NCI-H187 (cell line): ENCODE measurements at places on chromosomes 6 and 20.

GRCh38 chr6:22236626-22237414, 60.0 kb downstream of the PRL start:
- no peak for DNase-seq

DNA sequence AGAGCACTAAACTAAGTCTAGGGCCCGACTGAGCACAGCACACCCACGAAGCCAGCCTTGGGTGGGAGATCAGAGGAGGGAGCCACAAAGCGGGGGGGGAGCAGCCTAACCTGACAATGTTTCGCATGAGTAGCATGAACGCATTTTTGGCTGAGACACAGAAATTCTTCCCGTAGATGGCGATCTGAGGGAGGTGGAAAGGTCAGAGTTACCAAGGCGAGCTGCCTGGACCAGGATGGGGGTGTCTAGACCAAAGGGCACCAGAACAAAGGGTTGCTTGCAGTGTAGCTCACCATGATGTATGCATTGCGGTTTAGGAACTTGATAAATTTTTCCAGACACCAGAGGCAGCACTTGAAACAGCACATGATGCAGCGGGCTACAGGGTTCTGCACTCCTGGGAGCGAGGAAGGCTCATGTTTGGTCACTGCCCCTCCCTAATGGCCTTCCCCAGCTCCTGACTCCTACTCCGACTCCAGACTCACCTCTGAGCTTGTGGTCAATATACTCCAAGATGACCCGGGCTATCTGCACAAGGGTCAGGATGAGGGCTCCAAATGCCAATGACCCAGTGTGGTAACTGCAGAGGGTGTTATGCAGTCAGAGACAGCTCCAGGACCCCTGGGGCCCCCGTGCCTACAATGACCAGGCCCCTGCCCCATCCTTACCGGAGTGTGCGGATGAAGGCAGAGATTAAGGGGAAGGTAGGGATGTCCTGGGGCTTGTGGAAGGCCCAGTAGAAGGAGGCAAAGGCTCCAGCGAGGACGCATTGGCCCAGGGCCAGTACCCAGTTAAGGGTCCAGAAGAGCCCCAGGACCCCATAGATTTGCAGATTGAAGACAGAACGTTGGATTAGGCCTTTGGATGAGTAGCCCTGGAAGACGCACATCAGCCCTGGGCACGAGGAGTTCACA, 2.8 kb upstream of the NEU1 start:
- DNase-seq: no peak

DNA sequence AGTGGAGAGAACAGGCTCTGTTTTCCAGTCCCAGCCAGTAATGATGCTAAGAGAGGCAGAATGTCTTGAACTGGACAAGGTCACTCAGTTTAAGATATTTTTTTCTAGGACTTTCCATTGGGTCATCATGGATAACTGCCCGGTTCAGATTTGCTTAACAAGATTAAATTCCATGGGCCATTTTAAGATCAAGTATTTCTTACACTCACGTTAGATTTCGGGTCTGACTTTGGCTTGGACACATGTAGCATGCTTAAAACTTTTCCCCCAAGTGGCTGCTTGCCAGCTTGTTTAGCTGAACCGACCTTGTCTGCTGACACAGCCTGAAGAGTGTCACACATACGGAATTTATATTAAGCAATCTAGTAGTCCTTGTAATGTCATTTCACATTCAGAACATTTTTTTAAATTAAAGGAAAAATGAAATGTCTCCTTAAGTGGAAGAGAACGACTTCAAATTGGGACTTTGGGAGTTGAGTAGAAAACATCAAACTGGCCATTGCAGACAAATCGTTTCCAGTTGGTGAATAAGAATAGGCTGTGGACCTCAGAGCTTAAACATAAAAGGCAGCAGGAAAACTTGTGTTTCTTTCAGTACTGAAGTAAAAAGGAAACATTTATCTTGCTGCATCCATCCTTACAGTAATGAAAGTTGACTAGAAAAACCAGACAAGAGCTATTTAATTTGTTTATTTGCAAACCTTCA, 29.0 kb downstream of the ARMC2 start:
- DNase-seq: no peak

DNA sequence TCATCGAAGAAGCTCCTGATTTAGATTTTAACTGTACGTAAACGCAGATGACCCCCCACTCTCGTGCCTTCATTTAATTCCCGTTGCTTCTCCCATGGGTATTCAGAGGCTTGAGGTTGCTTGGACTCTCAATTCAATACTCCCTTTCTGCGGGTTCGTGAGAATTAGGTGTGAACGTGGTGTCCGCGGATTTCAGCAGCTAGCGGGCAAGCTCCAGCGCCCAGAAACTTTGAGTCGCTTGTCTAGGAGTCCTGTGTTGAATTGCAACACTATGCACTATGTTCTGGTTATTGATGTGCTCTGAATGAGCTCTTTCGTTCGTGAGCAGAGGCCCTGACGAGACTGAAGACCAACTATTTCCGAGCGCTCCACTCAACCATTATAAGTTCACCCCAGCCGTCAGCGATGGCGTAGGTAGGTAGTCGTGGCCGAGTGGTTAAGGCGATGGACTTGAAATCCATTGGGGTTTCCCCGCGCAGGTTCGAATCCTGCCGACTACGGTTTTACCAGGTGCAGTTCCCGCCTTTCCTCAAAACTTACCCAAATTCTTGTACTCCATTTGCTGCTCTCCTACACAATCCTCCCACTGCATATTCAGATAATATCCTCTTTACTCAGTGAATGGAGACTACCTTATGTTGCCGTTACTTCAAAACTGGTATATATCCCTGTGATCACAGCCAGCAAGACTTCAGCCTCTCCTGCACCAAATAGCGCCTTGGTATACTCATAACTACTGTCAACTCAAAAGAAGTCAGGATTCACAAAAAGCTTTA, 72.6 kb upstream of the ZNF184 start:
- DNase-seq: no peak

- DNase-seq: no peak
Observed at GRCh38 chr20:61299104-61299503, 47.0 kb downstream of the CDH4 start.

DNA sequence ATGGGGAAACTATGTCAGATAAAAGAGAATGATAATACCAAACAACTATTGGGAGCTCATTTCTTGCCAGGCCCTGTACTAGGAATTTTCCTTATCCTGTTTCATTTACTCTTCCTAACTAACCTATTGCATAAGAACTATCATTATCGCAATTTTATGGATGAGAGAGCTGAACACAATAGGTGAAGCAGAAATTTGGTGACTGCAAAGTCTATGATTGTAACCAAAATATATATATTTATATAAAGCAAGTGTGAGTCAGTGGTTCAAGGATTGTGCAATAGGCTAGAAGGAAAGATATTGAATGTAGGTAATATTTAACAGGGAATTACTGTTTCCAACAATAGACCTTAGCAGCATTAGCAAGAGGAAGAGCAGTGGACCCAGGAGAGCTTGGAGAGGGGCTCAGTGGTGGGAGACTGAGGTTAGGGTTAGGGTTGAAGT, 181.1 kb upstream of the TENT5A start:
- DNase-seq: no peak

GRCh38 chr6:11410539-11411307, 126.8 kb upstream of the TMEM170B start:
- DNase-seq: no peak

DNA sequence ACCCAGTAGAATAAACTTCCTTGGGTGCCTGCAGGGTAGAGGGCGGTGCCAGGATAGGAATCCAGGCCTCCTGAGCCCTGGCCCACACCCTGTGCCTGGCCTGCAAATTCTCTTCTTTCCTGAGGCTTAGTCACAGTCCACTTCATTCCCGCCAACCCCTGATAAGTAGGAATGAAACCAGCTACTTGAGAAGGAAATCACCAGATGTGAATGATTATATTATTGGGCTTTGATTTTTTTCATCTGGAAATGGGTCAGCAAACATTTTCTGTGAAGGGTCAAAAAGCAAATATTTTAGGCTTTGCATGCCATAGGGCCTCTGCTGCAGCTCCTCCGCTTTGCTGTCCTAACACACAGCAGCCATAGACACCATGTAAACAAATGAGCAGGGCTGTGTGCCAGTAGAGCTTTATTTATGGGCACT, 50.2 kb downstream of the STK35 start:
- DNase-seq: no peak
